ENCODE measurements at places on chromosomes 6 and 20.

- DNase-seq = no peak
Measured at GRCh38 chr6:22424196-22424595, 127.4 kb upstream of the PRL start.

- DNase-seq = no peak
Measured at GRCh38 chr20:55424968-55425367, 580.4 kb downstream of the CBLN4 start.

GRCh38 chr6:22071270-22072041 lies 225.4 kb downstream of the PRL start:
- no peak for DNase-seq

GRCh38 chr6:41734666-41735426 lies 562 bp downstream of the TFEB start:
- peak; percentile 67 for DNase-seq

GRCh38 chr6:15476631-15477380 lies 186.0 kb downstream of the DTNBP1 start:
- no peak for DNase-seq

DNA sequence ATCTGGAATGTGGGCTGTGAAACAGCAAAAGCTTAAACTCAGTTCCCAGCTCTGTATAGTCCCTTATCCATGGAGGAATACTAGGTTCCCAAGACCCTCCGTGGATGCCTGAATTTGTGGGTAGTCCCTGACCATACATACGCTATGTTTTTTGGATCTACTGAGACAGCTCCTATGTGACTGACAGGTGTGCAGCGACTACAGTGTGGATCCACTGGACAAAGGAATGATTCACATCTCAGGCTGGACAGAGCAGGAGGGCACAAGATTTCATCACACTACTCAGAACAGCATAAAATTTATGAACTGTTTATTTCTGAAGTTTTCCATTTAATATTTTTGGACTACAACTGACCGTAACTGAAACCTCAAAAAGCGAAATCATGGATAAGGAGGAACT lies 125.3 kb downstream of the MAP7 start:
- DNase-seq = no peak

- no peak for DNase-seq
Measured at GRCh38 chr6:132300323-132300949, 100.8 kb downstream of the MOXD1 start.

DNA sequence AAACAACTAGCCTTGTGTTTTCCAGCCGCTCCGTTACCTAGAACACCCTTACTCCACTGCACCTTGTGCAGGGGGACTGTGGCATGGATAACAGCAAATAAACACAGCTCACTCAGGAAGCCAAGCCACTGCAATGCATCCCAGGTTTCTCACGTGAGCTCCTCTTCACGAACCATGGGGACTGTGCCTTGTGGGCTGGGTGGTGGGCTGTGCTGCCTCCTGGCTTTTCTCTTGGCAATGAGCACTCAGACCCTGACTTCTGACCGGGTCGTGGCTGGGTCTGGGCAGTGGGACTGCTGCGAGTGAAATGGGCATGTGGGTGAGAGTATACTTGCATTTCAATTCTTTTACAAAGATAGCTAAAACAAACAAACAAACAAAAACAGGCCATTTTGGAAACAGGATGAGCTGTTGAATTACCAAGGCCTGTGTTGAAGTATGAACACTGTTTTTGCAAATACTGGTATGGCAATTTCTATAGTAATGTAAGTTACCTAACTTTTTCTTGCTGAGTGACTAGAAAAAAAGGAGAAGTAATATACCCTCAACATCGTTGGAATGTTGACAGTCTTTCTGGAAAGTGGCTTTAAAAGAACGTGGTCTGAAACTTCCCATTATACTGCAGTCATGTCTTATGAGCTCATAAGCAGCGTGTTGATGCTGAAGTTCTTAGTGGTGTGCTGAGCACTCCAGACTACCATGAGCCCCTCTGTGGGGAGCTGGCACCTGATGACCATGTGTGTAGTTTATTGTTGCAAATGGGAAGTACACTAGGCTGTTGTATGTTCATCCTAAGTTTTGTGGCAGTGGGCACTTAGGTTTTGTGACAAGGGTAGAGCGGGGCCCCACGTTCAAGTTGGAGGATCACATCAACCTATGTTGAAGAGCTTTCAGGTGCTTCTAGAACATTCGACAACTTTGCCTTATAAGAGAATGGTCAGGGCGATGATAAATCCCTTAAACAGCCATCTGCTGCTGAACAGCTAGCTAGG lies 120.4 kb downstream of the ARMC2 start:
- no peak for DNase-seq

- no peak for DNase-seq
Measured at GRCh38 chr20:49573900-49574416, 6.0 kb upstream of the PTGIS start.

DNA sequence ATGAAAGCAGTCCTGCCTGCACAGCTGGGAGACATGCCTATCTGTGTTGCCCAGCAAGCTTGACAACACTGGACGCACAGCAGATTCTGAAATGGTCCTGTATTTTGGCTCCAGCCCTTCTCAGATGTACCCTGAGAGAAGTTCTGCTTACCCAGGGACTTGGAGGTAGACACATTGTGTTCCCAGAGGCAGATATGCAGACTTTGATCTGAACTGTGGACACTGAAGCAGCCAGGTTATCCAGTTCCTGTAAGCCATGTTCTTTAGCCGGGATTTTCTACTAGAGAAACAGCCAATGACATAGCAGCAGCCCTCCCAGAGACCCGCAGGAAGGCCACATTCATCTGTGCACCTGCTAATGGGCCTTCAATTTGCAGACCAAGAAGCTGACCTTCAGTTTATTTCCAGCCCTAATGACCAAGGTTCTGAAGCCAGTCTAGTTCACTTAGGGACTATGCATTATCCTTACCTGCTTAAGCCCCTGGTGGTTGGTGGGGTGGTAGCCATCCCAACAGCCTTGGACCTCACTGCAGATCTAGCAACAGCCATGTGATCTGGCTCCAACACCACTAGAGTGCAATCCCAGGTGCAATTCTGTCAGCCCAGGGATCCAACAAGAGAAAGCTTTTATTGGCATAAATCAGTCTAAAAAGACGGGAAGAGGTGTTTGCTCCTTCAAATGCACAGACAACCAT lies 134.2 kb downstream of the MEI4 start:
- DNase-seq = no peak

DNA sequence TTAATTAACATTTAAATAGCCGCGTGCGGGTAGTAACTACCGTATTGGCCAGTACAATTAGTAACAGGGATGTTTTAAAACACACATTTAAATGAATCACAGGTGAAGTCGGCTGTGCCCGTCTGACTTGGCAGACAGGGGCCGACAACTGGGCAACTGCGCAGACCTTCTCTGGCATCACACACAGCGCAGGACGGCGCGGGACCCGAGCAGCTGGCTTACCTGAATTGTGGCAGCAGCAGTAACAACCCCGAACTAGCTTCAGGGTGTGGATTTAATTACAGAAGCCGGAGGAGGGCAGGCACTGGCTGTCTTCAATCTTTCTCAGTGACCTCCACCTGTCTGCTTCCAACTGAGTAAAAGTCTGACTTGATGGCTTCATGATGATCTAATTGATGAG lies 91.7 kb downstream of the DACT2 start:
- no peak for DNase-seq

DNA sequence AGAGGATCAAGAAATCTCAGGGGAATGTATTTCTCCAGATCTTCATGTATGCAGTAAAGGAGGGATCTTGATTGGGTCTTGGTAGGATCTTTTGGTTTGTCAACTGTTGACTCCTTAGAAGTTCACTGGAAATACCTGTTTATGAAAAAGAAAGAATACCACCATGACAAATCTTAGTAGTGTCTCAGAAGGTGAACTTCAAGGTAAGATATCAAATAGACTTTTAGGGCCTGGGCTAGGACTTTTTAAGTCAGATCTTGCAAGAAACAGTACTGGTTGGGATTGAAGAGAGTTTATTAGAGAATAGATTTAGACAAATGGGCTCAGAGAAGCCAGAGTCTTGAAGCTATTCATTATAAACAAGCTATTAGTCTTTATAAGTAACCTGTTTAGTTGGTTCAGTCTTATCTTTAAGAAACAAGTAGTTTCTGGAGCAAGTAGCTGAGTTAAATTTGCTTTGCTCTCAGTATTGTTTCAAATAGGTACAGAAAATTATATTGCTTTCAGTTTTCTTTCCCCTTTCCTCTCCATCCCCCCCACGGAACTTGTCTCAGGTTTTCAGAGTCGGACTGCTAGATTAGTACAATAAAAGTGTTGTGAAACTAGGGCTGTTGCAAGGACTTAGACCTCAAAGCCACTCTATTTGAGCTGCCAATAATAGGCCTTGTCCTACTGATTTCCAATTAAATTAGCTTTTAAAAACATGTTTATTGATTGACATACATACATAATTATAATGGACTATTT lies 529.1 kb upstream of the CITED2 start:
- no peak for DNase-seq

GRCh38 chr6:134458857-134459657 lies 141.1 kb upstream of the SGK1 start:
- DNase-seq = no peak

Measured in esophagus squamous epithelium (tissue), 5 donors.